Frontal cortex (tissue), 4 donors: ENCODE measurements at places on chromosomes 6 and 20.

- no peak for DNase-seq
These were observed 23.1 kb downstream of the OR2B6 start for GRCh38 chr6:27980111-27980510.

GRCh38 chr20:50895111-50895830 is 36.0 kb downstream of the ADNP start:
- DNase-seq, result no peak

DNA sequence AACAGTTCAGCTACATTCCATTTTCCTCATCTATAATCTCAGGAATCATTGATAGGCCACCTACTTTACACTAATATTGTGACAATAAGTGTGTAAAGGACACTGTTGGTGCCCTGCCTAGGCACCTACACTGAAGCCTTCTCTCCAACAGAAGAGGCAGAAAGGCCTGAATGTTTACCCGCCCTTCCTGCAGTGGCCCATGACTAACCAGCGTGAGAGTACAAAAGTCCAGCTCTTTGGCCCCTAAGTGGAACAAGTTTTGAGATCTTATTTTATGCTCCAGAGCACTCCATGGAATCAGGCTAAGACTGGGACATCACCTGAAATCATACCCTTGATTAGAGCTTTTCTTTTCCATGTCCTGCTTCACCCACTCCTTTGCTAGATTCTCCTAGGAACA is 359.7 kb downstream of the ARHGAP18 start:
- DNase-seq, result no peak

DNA sequence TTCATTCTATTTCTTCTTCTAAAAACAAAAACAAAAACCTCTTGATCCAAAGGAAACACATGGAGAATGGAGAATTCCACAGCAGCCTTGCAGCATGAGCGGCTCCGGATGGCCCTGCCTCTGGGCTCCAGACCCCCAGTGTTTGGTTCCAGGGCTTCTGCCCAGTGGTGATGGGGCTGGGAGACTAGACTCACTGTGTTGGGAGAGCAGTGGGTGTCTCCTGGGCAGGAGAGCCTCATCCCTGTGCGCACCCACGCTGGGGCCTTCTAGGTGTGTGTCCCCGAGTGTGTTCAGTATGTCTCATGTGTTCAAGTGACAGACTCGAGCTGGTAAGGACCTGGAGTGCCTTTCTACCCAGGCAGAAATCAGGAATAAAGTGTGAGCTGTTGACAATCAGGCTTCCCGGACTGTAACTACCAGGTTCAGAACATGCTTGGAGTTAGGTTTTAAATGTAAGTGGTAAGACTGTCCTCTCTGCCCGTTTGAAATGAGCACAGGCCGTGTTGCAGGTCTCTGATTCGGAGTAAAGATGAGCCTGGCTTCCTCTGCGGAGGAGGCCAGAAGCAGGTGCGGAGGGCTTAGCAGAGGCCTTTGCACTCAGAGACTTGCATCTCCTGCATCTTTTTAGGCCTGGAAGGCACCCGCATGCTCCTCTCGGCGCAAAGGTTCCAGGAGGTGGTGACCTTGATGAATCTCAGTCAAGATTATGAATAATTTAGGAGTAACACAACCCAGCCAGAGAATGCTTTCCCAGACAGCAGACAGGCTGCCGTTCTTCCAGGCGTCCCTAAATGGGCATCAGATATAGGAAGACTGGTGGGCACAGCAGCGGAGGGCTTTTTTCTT is 253.6 kb downstream of the CDH26 start:
- no peak for DNase-seq

DNA sequence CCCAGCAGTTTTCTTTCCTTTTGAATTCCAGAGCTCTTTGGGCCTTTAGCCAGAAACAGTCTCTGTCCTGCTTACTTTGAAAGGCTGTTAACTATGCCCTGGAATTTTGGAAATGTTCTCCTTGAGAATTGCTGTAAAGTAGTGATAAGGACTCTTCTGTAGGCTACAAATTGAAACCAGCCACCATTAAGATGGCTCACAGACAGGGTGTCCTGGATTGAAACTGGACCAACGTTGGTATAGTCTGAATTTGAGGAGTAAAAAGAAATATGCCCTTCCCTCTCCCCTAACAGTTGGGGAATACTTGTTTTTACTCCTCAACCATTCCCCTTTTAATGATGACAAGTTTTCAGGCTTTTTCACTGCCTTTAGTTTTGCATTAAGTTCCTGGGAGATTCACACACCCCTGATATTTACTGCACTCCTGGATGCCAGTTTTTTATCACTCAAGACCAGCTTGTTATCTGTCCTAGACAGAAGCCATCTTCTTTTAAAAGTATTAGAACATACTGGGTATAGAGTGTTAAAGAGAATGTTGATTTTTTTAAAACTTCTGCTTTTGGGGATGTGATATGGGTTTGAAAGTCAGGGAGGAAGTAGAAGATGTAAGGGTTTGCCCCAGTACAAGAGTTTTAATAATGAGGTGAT is 21.9 kb downstream of the TOP1 start:
- DNase-seq, result no peak

GRCh38 chr6:429515-430121 is 38.1 kb downstream of the IRF4 start:
- no peak for DNase-seq

GRCh38 chr20:9051508-9051907 is 17.4 kb upstream of the PLCB4 start:
- no peak for DNase-seq

GRCh38 chr20:32487381-32487780 is 97.8 kb downstream of the NOL4L start:
- no peak for DNase-seq

GRCh38 chr6:111944541-111944940 is 71.3 kb upstream of the FYN start:
- no peak for DNase-seq

DNA sequence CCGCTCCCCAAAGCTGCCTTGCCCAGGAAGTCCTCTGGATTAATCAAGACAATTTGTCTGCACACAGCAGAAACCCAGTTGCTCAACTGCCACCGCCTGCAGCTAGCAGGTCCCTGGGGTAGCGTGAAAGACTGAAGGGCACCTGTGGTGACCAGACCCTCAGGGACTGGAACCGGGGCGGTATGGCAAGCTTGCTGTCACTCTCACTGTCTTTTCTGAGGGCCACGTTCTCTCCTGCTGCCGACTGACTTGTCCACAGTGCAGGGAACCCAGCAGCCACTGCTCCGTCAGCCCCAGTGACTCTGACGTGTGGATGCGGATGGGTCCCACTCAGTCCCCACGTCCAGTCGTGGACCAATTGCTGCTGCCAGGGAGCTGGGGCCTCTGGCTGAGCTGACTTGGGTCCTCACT is 72.8 kb upstream of the PMEPA1 start:
- no peak for DNase-seq

GRCh38 chr6:109079981-109080380 is 14.7 kb downstream of the SESN1 start:
- DNase-seq, result no peak

DNA sequence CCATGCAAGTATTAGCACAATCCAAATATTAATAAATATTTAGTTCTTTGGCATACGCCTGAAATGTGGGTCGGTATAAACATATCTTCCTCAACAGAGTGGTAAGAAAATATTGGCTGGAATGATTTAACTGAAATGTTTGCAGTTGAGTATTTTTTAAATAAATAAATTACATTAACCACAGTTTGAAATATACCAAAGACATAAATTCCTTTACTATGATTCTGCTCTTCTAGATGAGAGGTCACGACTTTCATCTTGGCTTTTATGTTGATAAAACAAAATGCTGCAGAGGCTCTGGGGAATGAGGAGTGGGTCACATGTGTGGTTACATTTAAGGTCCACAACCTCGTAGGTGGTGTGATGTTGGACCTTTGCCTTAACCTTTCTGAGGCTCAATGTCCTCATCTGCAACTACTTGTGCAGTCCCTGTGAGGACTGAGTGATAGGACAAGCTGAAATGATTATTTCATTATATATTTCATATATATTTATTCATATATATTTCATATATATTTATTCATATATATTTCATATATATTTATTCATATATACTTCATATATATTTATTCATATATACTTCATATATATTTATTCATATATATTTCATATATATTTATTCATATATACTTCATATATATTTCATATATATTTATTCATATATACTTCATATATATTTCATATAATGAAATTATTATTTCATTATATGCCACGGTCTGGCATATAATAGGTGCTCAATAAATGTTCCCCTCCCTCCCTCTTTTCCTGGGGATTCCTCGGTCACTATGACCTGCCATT is 107.4 kb downstream of the SAMD5 start:
- no peak for DNase-seq

- no peak for DNase-seq
These were observed 62.4 kb downstream of the TFAP2C start for GRCh38 chr20:56691325-56691998.

- DNase-seq, result no peak
These were observed 3.2 kb downstream of the SLC29A1 start for GRCh38 chr6:44226368-44227147.

- no peak for DNase-seq
These were observed 312.0 kb downstream of the ZFAND3 start for GRCh38 chr6:38131527-38131965.

- DNase-seq, result no peak
These were observed 6.4 kb upstream of the FAM209A start for GRCh38 chr20:56518126-56518525.
